NCI-H1930 (cell line): ENCODE measurements at places on chromosomes 7 and 10.

DNA sequence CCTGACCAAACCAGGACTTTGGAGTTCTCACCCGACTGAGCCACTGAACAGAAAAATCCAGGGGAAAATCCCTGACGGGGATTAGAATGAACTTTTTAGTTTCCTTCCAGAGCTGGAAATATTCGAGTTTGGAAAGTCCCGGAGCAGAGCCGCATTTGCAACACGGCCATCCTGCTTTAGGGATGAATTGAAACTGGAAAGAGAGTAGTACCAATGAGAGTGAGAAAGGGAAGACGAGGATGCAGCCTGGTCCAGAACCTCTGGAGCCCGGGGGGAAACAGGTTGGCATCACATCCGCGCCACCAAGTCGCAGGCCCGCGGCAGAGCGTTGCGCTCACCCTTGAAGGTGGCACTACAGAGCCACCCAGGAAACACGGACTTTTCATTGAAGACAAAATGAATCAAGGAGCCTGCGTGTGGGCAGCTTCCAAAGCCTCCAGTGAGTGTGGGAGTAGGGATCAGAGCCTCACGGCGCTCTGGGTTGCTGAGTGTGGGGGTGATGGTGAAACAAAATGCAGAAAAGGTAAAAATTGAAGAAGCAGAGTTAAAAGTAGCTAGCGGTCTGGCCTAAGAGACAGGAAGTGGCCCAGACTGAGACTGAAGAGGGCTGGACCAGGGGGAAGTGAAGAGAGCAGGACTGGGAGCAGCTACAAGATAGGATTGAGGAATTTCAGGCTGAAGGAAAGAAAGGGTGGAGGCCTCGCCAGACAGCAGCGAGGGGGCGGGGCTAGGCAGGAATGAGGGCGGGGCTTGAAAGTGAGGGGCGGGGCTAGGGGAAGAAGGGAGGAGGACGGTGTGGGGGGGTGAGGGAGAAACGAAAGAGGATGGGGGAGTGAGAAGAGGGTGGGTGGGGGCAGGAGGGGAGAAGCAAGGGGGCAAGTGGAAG is 1.8 kb downstream of the SMURF1 start:
- no peak for DNase-seq

DNA sequence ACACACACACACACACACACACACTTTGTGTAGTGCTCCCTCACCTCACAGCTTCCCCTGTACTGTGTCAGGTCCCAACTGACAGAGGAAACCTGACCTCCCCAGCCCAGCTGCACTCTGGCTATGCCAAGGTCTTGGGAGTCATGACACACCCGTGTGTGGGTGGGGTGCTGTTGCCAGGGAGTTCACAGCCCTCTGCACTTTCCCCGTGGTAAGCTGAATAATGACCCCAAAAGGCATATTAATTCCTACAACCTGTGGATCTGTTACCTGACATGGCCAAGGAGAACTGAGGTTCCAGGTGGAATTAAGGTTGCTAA is 8.9 kb upstream of the NANOS1 start:
- DNase-seq = no peak

GRCh38 chr10:61837755-61838171 is 63.7 kb upstream of the ARID5B start:
- DNase-seq = no peak

- no peak for DNase-seq
Measured at GRCh38 chr7:11985376-11985775, 153.4 kb upstream of the THSD7A start.

GRCh38 chr7:41035794-41036193 is 667.1 kb downstream of the INHBA start:
- no peak for DNase-seq

GRCh38 chr10:99233689-99234037 is 2.0 kb downstream of the HPSE2 start:
- DNase-seq = no peak

DNA sequence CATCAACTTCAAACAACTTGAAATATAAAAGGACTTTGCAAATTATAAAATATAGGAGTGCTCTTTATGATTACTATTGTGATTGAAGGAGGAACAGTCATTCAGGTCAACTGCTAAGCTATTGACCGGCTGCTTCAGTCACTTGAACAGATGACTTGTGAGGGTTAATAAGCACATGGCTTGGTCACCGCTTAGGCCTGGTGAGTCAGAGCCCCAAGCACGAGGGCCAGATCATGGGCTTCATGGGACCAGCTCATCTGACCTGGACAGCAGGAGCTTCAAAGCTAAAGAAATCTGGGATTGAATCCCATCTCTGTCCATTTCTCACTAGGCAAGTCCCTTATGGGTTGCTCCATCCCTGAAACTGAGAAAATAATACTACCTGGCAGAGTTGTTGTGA is 60.4 kb upstream of the ADO start:
- DNase-seq = no peak

DNA sequence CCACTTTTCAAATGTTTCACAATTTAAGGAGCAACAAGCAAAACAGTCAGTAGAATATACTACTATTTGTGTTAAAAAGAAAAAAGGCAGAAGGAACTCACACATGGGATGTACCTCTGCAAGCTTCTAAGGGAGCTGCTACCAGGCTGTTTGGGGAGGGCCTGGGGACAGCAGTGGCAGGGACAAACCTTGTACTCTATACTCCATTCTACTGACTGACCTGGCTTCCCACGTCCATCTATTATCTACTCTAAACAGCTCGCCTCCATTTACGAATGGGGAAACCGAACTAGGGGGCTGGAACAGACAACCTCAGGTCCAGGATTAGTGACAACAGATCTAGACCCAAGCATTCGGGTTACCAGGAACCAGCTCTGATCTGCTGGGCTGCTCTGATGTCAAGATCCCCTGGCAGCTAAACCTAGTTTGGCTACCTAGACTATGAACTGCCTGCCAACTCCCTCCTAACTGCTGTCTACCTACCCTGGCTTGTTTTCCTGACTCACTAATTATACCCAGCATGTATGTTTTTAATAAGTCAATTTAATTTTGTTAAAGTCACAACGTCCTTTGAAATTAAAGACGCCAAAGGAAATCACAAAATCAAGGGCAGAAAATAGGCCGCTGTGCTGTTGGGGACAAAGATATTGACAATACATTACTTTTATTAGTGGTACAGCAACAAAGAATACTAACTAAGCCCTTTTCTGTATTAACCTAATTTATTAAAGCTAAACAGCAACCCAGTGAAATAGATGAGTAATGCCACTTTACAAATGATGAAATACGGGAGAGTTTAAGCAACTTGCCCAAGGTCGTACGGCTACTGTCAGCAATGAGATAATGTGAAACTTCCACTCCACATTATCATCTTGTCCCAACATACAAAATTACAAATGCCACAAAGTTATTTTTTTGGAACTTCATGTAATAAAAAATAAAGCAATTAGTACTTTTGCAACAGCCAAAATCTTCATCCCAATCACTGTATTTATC is 5.3 kb downstream of the PSAP start:
- DNase-seq = no peak

DNA sequence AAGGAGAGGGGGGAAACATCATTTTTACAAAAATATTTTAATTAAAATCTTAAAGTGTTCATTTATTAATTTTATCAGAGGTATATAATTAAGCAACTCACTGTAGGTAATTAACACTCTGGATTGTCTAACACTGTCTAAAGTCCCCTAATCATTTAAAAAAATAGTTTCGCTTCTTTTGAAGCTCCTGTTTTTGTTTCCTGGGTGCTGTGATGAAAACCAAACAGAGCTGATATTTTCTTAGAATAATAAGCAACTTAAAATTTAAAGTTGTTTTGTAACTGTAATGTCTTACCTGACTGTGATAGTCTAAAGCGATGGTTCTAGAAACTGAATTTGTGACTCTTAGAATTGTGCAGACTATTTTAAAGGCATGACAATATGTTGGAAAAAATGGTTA is 961.0 kb downstream of the GATA3 start:
- DNase-seq = no peak

- DNase-seq = no peak
Measured at GRCh38 chr7:120989257-120990220, 1.0 kb downstream of the CPED1 start.

DNA sequence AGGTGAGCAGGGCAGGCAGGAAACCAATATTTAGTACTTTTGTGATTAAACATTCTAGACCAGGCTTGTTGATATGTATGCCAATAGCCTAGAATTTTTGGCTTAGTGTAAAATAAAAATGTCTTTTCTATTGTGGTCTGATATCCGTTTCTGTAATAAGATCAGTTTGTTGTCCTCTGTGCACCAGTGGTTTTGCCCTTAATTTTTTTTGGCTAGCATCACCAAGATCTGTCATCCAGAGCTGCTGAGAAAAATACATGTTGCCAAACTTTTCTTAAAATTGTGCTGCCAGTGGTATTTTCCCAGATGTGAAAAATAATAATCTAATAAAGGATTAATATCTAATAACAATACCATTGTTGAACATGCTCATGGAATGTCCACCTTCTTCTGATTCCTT is 115.6 kb downstream of the TWIST1 start:
- DNase-seq = no peak

DNA sequence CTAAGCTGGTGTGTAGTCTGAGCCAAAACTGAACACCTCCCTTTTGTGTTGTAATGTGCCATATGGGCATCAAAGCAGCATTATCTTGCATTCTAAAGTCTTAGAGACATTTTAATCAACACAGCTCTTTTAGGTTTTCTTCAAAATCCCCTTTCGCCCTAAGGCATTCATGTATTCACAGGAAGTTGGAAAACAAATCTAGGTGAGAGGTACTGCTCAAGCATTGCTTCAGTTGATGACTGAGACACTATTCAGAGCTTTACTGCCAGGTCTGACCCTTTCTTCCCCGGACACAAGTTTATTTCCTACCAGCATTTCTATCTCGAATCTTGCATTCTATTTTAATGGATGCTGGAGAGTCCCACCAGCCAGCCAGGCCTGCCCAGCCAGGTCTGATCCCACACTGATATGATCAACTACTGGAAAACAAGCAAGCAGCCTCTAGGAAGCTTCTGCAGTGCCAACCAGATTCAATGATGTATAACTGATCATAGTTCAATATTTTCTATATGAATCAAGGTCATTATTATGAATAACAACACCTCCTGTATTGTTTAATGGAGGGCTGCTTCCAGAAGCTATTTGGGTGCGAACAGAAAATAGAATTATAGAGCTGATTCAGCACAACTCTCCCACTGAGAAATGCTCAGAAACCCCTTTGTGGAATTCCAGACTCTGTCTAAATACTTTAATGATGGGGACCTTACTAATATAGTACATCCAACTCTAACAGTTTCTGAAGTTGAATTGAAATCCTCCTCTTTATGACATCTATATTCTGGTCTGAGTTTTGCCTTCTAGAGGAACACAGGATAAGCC is 4.0 kb upstream of the BRAF start:
- DNase-seq = no peak

GRCh38 chr10:97724341-97724941 is 10.9 kb downstream of the MARVELD1 start:
- no peak for DNase-seq

DNA sequence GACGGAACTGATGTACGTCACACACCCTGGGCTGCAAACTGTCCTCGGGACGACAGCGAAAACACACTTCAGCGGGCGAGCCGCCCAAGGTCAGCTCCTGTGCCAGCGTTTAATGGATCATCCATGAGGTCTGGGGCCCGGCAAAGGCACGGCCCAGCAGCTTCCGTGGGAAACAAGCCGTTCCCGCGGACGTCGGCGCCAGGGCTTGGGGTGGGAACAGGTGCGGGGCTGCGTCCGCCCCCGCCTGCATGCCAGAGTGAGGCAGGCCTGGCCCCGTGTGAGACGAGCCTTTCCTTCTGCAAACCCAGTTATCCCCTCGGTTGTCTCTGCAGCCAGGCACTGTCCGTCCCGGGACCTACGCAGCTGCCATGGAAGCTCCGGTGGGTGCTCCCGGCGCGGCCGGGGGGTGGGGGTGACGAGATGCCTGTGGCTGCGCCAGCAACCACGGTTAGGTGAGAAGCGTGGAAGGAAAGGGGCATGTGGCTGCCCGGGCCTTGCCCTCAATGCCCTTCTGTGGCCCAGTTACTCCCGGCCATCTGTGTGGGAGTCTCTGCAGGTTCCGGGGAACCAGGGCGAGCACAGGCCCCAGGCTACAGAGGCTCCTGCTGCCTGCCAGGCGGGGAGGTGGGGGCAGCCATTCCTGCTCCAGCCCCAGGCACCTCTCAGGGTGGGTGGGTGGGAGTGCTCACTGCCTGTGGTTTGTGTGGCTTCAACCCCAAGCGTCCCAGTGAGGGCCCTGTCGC is 42.2 kb upstream of the PDGFA start:
- no peak for DNase-seq

GRCh38 chr10:35091994-35092790 is 2.1 kb upstream of the CUL2 start:
- no peak for DNase-seq

GRCh38 chr7:71132127-71132376 is at the start of gene GALNT17:
Gene GALNT17, plus strand, starts transcription at chr7:71132144.
- no peak for DNase-seq

GRCh38 chr10:49550563-49550962 is 11.6 kb upstream of the ERCC6 start:
- no peak for DNase-seq

DNA sequence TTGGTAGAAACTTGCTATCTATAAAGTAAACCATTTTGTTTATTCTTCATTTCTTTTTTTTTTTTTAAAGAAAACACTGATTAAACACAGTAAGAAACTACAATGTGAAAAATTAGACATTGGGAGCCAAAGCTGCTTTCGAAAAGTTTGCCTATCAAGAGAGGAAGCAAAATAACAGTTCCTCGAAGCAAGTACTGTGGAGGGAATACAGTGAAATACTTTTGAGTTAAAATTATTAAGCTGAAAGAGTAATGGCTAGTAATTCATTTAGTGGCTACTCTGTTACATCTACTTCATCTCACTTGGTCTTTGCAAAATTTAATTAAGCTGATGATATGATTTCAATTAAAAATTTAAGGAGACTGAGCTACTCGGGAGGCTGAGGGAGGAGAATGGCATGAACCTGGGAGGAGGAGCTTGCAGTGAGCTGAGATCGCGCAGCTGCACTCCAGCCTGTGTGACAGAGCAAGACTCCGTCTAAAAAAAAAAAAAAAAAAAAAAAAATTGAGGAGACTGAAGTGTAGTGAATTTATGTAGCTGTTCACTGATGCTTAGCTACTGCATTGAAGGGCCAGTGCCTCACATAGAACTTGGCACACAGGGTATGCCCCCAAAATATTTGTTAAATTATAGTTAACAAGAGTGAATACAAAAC is 982.1 kb upstream of the MBL2 start:
- DNase-seq = no peak

- DNase-seq = no peak
Measured at GRCh38 chr10:22992621-22993020, 64.8 kb downstream of the ARMC3 start.

DNA sequence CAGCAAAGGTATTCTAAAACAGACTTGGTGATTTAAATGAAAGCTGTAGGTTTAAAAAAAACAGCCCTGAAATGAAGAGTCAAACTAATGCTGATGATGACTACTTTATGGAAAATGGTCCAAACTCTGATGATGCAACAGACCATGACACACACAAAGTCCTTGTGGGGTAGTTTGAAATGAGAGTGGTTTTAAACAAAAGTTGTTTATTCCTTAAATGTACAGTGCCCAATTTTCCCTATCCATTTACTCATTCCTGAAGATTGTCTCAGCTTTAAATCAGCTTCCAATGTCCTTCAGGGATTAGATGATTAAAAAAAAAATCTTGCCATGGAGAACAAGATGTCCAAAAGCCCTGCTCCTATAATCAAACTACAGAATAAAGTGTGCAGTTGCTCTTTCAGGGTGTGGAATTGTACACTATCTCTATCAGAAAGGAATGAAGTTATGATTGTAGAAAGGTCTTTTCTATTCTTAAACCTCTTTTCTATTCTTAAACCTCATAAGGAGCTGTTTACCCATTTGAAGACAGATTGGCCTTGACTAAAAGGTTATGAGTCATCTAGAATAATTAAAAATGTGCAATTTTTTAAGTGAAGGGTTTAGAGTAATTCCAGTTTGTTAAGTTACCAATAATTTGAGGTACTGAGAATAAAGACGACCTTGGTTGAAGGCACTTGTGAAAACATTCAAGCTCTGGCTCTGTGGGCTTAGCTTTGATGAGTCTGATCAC is 70.2 kb upstream of the ITGA8 start:
- no peak for DNase-seq
